ENCODE measurements at places on chromosomes 12 and 14.

GRCh38 chr12:73973486-73973885 lies 564.1 kb upstream of the ATXN7L3B start:
- DNase-seq: no peak

- no peak for DNase-seq
Observed at GRCh38 chr12:28360253-28360652, 170.0 kb downstream of the CCDC91 start.

DNA sequence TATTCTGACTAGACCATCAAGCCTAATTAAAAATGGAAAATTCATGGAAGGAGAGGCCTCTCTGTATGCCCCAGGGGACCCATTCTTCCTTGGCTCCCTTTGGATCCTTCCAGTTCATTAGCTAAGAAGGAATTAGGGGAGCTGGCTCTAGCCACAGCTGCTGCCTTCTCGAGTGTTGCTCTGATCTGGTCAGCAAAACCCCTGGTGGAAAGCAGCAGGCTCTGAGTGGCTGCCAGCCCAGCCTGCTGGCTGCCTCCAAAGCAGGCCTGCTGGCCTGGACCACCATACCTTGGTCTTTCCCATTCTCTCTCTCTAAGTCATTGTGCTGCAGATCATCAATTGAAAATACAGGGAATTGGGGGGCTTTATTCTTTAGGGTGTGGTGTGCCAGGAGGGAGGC lies 29.0 kb upstream of the AKAP6 start:
- DNase-seq: no peak

DNA sequence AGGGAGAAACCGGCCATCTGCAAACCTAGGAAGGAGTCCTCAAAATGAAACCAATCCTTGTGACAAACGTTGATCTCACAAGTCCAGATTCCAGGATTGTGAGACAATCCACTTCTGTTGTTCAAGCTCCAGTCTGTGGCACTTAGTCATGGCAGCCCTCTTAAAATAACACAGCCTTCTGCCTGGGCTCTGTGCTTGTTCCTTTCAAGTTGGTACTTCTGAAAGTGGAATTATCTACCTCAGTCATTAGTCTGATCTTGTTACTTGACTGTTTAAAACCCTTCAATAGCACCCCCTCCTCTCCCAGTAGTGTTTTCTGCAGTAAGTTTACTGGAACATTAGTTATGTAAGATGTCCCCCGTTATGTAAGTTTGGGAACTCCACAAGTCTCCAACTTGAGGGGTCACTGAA lies 111.0 kb upstream of the HIF1A start:
- DNase-seq: no peak

GRCh38 chr12:4518106-4518728 lies 20.5 kb upstream of the RAD51AP1 start:
- DNase-seq: no peak

- DNase-seq: no peak
Observed at GRCh38 chr12:90331821-90332220, 623.2 kb downstream of the CCER1 start.

- no peak for DNase-seq
Observed at GRCh38 chr14:59310633-59311032, 122.2 kb downstream of the DAAM1 start.

DNA sequence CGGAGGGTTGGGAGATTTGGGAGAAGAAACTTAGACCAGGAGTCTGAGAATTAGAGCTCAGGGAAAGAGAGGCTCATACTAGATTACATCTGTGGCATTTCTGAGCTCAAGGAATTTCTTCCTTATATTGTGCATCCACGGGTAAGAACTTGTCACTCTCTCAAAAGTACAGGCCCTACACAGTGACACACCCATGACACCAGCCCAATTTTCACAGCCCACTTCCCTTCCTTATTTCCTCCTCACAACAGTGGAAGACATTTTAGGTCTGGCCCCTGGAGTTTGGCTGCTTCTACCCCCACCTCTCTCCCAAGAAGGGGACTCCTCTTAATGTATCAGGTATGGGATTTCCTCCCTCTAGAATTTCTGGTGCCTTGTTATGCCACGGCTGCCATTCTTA lies 9.2 kb upstream of the ZNF385A start:
- no peak for DNase-seq

DNA sequence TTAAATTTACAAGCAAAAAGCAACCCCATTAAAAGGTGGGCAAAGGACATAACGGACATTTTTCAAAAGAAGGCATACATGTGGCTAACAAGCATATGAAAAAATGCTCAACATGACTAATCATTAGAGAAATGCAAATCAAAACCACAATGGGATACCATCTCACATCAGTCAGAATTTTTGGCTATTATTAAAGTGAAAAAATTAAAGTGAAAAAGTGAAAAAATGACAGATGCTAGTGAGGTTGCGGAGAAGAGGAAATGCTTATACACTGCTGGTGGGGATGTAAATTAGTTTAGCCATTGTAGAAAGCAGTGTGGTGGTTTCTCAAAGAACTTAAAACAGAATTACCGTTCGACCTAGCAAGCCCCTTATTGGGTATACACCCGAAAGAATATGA lies 7.9 kb downstream of the OTOGL start:
- no peak for DNase-seq

- no peak for DNase-seq
Observed at GRCh38 chr12:48414021-48414420, 58.3 kb upstream of the ANP32D start.

- no peak for DNase-seq
Observed at GRCh38 chr12:120834489-120835303, 69.5 kb downstream of the SPPL3 start.

DNA sequence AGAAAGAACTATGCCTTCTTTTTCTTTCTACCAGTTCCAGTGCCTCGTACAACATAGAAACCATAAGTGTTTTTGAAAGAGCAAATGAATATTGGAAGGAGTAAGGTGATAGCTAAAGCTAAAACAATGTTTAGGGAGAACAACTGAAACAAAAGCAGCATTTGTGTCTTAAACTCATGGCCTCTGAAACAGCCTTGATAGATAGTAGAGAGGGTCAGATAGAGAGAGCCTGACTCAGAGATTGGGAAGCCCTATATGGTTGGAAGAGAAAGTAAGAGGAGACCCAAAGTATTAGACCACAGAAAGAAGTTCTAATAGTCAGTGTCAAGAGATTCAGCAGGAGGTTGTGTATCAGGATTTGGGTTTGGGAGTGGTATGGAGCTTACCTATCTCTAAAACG lies 79.6 kb upstream of the IFNG-AS1 start:
- no peak for DNase-seq

GRCh38 chr12:25364529-25365339 lies 114.0 kb upstream of the KRAS start:
- peak; percentile 38 for DNase-seq

GRCh38 chr12:130714091-130714590 lies 2.0 kb downstream of the RIMBP2 start:
- no peak for DNase-seq

DNA sequence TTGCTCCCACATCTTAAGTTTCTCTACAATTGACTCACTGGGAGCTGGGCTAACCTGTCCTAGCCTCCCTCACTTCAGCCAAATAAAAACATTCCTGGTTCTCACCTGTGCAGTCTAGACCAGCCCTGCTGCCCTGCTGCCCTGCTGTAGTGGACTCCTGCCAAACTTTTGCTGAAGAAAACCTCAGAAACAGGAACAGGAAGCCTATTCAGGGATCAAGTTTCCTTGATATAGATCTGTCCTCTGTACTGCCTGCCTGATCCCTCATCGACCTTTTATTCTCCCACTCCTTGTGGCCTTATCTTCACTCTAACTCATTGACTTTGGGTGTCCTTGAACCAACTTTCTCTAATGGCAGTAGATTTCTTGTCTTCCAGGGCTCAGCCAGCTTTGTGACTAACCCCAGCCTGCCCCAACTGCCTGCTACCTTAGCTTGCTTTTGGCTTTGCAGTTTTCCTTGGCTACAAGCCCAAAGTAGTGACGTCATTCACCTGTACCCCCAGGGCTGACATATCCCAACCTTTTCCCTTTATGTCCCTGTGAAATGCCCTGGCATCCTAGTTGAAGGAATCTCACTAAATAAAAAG lies 234.8 kb downstream of the DUSP6 start:
- DNase-seq: no peak

DNA sequence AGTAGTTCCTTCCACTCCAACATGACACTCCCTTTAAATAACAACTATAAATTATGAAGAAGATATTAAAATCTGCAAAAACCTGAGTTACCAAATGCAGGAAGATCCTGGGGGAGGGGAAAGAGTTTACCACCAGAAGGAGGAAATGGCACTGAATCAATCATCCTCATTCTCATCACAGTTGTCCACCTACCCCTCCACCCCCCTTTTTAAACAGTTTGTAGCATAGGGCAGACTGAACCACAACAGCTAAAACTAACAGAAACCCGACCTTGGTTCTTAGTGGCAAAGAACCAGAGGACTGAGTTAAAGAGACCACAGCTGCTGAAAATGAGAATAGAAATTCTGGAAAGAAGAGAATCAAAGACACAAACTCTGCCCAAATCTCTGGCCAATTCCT lies 189.5 kb downstream of the MED13L start:
- DNase-seq: no peak

DNA sequence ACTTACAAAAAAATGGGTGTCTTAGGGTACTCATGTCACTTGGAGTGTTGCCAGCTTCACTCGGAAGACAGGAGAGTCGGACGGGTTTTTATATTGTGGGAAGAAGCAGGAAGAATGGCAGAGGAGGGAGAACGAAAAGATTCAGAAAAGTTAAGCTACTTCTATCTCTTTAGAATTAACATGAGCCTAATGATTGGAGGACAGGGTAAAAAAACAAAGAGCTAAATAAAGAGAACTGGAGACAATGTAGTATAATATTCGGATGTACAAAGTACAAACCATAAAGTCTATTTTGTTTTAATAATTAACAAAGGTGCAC lies 43.9 kb downstream of the EFCAB11 start:
- no peak for DNase-seq

- DNase-seq: no peak
Observed at GRCh38 chr12:96141216-96141912, 52.8 kb upstream of the ELK3 start.

All from activated T-cell treated with anti-CD3 and anti-CD28 coated beads for 48 hours (primary cell).